ENCODE measurements at places on chromosomes 7 and 10.

DNA sequence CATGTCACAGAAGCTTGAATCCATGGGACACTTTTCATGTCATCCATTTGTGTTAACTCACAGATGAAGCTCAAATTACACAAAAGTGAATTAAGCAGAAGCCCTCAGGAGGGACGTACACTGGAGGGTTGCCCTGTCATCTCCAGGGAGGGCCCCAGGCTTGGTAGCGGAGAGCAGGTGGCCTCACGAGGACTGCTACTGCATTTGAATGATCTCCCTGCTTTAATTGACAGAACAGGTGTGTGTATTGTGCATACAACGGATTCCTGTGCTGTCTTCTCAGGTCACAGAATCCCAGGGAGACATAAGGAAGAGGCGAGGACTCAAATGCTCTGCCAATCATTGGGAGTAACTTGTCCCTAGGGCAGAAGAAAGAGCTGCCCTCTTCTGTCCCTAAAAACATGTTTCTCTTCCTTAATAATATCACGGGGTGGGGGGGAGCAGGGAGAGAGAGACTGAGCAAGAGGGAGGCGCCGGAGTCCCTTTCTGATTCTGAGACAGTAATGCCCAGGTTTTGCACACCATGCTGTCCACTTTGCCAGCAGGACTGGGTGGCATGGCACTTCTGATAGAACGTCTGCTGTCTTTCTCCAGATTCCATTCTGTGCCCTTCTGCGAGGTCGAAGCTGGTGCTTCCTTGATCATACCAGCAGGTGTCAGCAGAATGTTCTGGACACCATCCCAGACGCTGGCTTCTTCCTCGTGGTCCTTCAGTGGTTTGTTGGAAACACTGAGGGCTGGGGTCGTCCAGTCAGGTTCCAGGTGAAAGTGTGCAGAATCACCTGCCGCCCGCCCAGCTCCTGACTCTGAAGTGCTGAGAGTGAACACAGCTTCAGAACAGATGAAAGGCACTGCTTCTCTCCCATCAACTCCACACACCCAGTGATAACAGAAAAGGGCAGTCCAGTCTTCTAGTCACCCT lies 26.2 kb upstream of the RASGEF1A start:
- DNase-seq = peak; percentile 59

DNA sequence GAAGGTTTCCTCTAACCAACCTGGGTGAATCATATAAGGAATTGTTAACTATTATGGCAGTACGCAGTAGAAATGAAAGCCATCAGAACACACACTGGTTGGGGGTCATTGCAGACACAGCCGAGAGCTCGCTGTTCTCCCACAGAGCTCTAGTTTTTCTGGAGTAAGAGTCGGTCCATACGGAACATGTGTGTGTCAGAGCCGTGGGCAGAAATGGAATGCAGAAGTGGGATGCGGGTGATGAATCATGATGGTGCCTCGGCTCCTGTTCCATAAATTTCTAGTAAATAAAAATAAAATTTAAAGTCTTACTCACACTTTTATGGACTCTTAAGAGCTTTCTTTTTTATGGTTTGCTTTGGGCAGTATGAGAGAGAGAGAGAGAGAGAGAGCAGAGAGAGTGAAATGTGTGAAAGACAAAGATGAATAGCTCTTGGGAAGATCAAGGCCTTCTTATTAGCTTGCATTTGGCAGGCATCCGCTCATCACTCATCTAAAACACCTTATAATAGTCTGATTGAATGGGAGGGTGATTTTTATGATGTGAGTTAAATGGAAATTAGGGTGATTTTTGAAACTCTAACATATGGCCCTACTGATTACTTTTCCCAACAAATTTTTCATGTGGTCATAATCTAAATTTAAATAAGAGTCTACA lies 98.8 kb upstream of the PFKP start:
- DNase-seq = no peak

DNA sequence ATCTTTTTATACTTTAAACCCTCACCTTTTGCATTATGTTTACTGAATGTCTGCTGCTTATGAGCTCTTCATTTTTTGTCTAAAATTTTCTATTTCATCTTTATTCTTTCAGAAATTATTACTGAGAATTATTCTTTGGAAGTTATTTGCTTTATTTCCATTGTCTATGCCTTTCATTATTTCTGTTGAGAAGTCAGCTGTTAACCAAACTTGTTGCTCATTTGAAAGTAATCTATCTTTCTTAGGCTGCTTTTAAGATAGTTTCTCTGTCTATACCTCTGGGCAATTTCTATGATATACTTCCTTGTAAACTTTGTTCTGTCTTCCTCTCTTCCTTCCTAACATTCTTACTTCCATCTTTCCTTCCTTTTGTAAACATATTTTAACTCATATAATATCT lies 1165.9 kb upstream of the CELF2 start:
- no peak for DNase-seq

- DNase-seq = no peak
Measured at GRCh38 chr10:123382491-123382890, 228.3 kb downstream of the BUB3 start.

DNA sequence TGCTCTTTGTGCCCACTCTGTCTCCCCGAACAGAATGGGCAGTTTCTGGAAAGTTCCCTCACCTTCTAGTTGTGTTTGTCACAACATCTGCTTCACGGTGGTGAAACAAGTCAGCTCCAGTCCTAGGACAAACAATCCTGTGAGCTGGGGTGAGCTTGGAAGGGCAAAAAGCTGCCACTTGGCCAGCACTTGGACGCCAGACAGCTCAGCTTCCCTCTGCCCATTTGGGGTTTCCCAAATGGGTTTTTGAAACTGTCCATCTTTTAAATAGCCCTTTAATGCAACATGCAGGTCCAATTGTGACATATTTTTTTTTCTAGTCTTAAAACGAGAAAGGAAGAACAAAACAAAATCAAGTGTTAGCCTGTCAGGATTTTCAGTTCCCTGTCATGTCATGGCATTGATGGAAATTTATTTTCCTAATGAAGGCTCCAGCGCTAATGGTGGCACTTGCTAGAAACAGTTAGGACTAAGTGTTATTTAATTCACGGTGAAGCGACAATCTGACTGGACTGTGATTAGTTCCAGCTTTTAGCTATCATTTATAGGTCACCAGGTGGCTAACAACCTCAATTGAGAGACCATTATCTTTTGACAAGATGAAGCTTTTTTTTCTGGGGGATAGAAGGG lies 181.7 kb downstream of the MYOF start:
- DNase-seq = no peak

Data from CD4-positive, alpha-beta T cell treated with Interleukin-4 for 1 hour (primary cell).